ENCODE measurements at places on chromosomes 3 and 15.

DNA sequence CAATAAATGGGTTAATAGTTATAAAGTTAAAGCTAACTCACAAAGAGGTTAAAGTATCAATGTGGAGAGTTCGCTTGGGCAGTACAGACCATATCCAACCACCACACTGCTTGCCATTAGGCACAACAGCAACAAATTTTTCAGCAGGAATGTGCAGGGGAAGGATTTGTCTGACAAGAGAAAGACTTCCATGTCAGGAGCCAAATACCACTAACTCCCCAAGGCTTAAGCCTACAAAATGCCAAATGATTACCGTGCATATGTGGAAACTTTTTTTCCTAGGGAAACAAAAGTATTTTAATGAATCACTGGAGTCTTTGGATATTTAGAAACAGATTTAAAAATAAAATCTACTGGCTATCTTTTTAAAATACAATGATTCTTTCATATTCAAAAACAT, 8.1 kb downstream of the VGLL3 start:
- DNase-seq: no peak

- no peak for DNase-seq
These were observed 72.1 kb upstream of the ACAD9 start for GRCh38 chr3:128807186-128807830.

GRCh38 chr3:140157161-140157560, 222.2 kb downstream of the CLSTN2 start:
- DNase-seq: no peak

DNA sequence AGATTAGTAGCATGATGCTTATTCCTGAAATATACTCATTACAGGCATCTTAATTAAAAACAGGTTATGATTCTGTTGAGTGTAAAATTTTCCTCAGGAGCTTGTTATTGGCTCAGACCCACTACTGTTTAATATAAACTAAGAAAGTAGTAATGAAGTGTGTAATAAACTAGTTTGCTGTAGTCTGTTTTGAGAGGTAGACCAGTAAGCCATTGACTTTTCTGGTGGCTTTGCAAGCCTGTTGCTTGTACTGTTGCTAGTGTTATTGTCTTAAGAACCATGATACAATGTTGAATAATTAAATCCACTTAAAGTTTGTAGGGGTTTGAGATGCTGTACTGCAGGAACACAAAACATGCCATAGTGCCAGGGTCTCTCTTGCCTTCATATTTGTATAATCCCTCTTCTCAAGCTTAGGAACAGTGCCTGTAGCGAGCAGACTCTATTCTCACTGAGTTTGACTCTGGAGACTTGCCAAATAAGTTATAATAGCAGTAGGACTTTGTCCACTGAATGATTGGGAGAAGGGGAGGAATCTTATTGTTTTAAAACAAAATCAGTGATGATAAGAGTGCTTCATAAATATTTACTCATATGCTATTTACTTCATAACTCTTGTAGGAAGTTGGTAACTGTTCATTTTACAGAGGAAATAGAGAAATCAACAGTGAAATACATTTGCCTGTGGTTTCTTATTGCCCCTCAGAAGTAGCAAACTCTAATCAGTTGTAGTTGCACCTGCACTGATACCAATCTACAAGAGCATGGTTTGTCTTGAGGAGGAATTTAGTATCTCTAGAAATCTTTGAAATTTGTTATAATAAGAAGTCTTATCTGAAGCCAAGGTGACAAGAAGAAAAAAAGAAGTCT, 13.4 kb downstream of the TCF12 start:
- no peak for DNase-seq

DNA sequence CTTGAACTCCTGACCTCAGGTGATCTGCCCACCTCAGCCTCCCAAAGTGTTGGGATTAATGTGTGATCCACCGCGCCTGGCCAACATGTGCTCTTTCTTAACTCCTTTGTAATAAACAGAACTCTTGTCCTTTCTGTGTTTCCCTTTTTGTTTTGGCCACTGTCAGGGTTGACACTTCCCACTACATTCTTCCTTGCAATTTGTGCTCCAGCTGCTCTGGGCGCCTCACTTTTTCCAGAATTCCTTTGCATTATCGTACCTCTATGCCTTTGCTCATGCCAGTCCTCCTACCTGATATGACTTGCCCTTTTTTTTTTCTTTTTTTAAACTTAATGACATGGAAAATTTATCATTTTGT, 38.8 kb upstream of the SMAD3 start:
- no peak for DNase-seq

DNA sequence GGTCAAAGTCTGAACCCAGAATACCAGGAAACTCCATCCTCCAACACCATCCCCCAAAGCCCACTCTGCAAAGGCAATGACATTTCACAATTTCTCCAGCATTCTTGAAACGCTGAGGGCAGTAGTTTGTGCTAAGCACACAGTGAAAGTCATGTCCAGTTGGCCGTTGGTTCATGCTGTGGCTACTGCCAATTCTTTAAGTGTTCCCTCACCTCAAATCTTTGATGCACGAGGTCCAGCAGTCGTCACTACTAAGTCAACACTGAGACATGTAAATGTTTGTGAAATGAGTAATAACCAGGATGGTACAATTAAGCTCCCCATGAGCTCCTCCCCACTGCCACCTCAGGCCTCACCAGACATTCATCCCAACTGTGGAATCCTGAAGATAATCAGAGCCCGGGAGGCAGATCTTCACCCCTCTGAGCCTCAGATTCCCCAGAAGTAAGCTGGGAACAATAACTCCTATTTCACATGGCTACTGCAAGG, 7.0 kb downstream of the SUCLG2 start:
- DNase-seq: no peak

GRCh38 chr15:71005895-71006294, 109.4 kb upstream of the THSD4 start:
- no peak for DNase-seq

DNA sequence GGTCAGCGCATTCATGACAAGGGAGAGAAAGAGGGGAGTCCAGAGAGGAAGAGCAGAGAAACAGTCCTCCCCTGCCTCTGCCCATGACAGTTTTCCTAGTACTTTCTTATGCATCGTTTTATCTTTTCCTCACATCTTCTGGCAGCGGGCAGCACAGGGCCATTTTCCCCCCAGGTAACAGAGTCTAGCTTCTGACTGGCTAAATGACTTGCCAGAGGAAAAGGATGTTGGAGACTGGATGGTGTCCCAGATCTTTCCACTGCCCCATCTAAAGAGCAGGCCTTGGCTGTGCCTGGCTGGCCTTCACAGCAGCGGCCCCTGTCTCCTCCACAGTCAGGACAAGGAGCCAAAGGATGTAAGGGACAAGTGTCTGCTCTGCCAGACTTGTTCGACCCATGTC, 59.3 kb downstream of the CTDSPL start:
- DNase-seq: no peak

DNA sequence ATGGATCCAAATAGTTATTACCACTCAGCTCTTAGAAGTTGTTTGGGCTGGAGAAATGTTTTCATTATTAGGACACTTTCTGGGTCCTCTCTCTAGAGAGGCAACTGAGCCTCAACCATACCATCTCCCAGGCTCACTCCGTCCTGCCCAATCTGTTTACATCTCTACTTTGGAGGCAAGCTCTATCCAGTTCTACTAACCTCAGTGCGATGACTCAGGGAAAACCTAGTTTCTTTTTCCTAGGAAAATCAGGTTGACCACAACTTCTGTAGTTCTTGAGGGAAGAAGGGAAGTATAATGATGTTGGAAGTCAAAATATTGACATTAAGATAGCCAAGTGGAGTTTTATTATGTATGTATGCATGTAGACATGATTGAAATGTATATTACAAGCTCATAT, 40.4 kb downstream of the LPP start:
- DNase-seq: no peak

DNA sequence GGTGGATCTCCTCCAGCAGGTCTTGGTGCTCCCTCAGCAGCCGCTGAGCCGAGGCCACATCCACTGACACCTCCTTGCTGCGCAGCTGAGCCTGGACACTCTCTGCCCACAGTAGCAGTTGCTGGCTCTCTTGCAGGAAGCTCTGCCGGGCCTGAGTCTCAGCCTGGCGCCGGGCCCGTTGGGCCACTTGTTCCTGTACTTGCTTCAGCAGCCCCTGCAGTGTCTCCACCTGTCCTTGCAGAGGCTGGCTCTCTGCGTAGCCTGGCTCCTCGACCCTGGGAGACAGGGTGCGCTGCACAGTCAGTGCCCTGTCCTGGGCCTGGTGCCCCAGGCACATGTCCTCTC, 15.5 kb downstream of the SPTBN5 start:
- DNase-seq: no peak

DNA sequence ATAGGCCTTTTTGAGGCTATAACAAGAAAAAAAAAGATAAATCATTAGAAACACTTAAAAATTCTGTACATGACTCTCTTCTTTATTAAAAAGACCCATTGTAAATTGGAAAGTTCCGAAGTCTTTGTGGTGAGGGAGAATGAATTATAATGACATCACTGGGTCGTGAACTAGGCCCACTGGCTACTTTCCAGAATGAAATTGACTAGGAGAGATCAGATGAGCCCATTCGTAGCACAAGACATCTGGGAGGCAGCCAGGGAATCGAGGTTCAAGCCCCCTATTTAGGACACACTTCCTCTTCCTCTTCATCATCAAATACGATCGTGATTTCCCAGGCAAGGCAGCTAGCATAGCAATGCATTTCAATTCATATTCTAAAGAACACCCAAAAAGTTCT, 889.8 kb upstream of the NR2F2 start:
- no peak for DNase-seq

- no peak for DNase-seq
These were observed 772.9 kb downstream of the DIPK2A start for GRCh38 chr3:144744473-144744872.

GRCh38 chr3:151553888-151554287, 93.0 kb upstream of the IGSF10 start:
- no peak for DNase-seq

- DNase-seq: no peak
These were observed 158.8 kb downstream of the SMAD6 start for GRCh38 chr15:66860844-66861243.

DNA sequence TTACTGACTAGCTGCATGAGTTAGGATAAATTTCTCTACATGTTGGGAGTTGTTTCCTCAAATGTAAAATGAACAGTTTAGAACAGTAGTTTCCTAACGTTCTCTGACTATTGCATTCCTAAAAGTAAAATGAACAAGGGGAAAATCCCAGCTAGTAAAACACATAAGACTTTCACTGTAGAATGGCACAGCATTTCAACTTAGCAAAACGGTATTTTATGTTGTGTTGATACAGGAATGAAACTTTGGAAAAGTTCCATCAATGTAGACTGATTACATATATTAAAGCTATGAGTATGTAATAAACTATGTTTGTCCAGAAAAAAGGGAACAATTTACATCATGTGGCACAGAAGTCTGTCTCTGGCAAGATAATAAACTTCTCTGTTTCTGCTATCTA, 297.4 kb upstream of the EPHA3 start:
- DNase-seq: no peak

DNA sequence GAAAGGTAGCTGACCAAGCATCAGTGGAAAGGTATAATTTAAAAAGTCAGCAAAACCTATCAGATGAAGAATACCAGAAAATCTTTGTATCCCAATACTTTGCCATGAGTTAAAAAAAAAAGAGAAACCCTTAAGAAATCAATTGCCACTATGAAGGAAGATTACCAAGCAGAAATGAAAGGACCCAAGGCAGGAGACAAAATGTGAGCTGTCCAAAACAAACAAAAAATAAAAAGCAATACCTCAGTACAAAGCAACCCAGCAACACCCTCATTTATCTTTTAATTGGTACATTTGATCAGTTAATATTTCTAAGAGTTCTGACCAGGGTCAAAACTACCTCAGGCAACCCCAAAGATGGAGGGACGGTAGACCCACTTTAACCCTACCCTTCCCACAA, 65.3 kb downstream of the MOBP start:
- no peak for DNase-seq

- no peak for DNase-seq
These were observed 18.6 kb downstream of the MESP2 start for GRCh38 chr15:89794627-89795241.

- no peak for DNase-seq
These were observed 17.8 kb downstream of the CDV3 start for GRCh38 chr3:133591271-133591742.

- no peak for DNase-seq
These were observed 422.2 kb downstream of the TBC1D5 start for GRCh38 chr3:17320266-17320665.

GRCh38 chr3:74500257-74500656, 114.2 kb downstream of the CNTN3 start:
- DNase-seq: no peak

GRCh38 chr3:77780278-77780996, 740.5 kb downstream of the ROBO2 start:
- DNase-seq: no peak

DNA sequence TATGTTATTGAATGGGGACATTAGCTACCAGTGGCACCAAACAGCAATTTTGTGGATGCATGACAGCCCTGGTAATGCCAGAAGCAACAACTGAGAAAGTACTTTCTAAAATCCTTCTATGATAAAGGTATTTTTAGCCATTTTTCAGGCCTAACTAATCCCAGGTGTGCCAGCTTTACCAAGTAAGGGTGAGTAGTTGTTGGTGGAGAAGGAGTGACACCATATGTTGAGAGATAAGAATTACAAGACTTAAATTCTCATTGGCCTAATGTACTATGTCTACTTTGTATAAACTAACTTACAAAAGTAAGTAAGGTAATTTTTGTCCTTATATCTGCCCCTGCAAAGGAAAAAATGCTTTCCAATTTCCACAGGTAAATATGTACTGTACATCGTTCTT, 4.1 kb upstream of the COX17 start:
- no peak for DNase-seq

DNA sequence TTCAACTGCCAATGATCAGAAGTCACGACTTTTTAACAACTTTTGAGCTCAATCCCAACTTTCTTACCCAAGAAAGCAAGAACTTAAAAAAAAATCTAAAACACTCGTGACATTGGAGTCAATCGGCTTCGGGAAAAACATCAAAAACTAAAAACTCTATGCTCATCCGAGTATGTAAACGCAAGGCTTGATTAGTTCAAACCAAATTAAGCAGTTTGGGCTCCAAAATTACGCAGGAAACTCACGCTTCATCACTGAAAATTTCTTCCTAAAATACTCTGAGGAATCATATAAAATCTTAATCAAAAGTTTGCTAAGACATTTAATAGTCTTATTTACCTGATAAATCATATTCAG, 1.6 kb downstream of the TRA2B start:
- no peak for DNase-seq

DNA sequence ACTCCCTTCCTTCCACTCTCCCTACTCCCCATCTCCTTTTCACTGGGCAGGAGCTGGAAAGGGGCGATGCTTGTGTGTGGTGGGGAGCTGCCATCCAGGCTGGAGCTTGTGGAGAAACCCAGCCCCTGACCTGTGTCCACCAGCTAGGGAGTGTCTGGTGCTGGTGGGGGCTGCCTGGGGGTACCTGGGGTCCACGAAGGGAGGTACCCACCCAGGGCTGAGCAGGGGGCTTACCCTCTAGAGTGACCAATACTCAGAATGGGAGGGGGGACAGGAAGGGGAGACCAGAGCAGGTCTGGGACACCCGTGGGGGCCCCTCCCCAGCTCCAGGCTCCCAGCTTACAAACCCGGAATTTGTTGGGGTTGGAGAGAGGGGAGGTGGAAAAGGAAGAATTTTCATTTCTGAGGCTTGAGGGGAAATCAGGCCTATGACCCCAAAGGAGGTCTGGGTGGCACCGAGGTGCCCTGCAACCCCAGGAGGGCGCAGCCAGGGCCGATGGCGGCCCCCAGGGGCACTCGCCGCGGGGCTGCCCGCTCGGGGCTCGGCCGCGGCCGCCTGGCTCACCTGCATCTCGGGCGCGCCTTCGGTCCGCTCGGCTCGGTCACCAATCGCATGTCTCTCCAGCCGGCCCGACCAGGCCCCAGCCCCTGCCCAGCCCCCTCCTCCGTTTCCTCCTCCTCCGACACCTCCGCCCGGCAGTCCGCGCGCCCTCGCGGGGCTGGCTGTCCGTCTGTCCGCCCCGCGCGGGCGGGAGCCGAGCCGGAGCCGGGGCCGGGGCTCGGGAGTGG, 773 bp downstream of the LINGO1 start:
- DNase-seq: no peak
